Vagina (tissue), 2 donors: ENCODE measurements at places on chromosomes 16 and 17.

DNA sequence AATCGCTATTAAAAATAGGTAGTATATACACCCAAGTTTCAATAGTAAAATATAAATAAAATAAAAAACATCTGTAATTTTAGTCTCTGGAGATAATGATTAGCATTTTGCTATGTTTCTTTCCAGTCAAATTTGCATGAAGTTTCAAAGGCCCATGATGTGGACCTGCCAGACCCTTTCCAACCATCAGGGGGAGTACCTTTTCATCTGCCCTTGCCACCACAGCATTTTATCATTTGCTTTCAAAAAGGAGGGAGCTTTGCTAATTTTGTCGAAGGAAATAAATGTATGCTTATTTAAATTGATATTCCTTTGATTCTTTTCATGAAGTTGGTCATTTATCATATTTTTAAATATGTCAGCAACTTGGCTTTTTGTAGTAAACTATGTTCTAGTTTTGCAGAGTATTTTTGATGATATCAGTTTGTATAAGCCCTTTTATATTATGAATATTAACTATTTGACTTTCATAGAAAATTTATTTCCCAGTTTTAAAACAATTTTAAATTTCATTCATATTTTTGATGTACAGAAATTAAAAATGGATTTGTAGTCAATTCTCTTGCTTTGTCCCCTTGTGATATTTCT, 115.2 kb upstream of the NETO2 start:
- no peak for DNase-seq
- H3K27ac ChIP-seq, result no peak overlapping the region
- H3K4me3 ChIP-seq, result no peak overlapping the region

DNA sequence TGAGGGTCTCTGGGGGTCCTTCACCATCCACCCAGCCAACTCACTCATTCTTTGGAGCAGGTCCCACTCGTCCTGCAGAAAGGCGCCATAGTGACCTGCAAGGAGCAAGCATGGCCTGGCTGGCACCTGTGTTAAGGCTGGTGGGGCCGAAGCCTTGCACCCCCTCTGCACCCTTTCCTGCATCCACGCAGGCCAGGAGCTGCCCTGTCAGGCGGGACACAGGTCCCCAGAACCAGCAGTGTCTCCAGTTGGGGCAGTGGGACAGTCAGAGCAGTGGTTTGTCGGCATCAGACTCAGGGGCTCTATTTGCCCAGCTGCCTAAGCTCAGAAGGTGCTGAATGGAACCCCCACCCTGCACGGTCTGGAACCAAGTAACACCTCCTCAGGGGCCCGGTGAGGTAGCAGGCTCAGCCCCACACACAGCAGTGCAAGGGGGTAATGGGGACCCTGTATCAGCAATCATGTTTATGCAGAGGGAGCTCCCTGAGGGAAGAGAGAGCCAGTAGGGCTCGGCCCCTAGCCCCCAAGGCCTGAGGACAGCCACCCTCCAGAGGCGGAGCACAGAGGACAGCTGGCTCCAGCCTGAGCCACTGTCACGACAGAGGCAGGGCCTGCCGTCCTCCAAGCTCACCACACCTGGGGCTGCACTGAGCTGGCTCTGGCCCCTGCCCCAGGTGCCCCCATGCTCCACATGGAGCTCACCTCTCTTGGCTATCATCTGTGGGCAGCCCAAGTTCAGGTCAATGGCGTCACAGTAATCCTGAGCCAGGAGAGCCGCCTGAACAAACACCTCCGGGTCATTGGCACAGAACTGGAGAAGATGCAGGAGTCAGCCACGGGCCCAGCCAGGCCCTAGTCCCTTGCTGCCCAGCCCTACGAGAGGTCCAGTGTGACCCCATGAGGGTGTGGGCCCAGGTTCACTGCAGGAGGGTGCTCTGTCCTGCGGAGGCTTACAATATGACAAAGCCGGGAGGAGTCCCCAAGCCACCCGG, 1.9 kb downstream of the DUS1L start:
- no peaks in the 10 kb centered on the region for H3K27me3 ChIP-seq
- no peak overlapping the region for H3K27ac ChIP-seq
- DNase-seq, result no peak
- peaks cover 30% of the 10 kb centered on the region for H3K4me1 ChIP-seq
- peak overlapping the region; percentile 81 for H3K4me3 ChIP-seq

DNA sequence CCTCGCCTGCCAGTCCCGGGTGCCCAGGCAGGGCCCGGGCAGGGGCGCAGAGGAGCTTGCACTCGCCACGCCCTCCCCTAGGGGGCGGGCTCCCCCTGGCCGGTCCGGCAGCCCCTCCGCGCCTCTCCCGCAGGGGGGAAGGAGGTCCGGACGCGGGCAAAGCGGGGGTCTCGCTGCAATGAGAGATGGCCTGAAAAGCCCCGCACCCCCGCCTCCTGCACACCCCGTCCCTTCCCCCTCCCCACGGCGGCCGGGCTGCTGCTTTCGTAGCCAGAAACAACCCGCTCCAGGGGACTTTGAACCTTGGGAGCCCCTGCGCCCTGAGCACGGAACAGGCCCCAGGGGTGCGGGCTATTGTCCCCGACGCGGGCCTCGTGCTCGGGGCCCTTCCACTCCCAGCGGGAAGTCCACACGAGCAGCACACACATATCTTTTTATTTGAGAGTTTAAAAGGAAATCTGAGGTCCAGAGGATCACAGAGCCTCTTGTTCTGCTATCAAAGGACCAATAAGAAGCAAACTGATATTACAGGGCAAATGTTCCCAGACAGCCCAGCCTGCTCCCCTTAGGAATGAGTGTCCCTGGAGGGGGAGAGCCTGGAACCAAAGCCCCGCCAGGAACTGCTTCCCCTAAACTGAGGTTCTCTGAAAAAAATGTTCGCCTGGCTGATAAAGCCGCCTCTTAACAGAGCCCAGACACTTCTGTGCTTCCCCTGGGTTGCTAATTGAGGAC, 5.8 kb upstream of the CBX4 start:
- peak overlapping the region; percentile 54 for H3K4me3 ChIP-seq
- no peak for DNase-seq
- H3K27me3 ChIP-seq, result peaks cover 12% of the 10 kb centered on the region
- H3K4me1 ChIP-seq, result peaks cover 58% of the 10 kb centered on the region
- H3K36me3 ChIP-seq, result no peaks in the 10 kb centered on the region
- H3K27ac ChIP-seq, result peak overlapping the region; percentile 79

DNA sequence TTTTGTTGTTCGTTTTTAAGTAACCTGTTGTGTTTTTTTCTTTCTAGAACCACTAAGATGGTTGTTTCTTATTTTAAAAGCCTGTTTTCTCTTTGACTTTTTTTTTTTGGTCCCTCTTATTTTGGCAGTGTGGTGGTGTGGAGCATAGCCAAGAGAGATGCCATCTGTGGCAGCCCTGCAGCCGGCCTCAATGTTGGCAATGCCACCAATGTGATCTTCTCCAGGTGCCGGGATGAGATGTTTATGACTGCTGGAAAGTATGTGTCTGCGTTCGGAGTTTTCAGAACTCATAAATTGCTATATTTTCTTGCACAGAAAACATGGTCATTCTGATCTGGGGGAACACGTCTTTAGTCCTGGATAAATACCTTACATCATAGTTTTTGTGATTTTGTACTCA, 17.6 kb downstream of the CFAP52 start:
- H3K36me3 ChIP-seq, result no peaks in the 10 kb centered on the region
- no peak for DNase-seq
- H3K4me3 ChIP-seq, result no peak overlapping the region
- H3K27ac ChIP-seq, result no peak overlapping the region

DNA sequence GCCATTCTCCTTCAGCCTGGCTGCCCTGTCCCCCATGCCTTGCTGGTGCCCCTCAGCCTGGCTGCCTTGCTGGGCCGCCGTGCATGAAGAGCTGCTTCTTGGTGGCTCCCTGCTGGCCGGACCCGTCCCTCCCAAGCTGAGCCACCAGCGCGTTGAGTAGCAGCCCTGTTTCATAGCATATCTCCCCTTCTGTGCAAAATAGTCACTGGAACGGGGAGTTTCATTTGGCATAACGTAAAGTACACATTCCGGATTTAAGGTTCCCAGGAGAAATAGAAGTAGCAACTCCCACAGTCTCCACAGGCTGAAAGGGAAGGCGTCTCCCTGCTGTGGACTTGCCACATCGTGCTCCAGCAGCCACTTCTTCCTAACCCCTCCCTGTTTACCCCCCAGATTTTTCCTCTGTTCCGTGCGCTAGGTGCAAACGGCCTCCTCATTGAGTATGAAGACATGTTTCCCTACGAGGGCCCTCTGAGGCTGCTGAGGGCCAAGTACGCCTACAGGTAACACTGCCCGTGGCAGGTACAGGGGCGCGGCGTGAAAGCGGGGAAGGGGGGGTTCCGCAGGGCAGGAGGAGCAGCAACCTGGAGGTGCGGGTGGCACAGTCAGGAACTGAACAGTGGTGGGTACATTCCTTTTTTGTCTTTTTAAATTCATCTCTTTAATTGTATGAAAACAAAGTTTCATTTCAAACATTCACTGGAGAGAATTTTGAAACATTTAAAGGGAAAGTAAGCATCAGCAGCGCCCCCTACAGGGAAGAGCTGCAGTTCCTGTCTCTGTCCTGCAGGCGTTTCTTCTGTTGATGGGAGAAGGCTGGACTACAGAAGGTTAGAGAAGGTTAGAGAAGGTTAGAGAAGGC, 5.8 kb upstream of the OGFOD3 start:
- peaks cover 7% of the 10 kb centered on the region for H3K4me1 ChIP-seq
- H3K4me3 ChIP-seq, result no peak overlapping the region
- no peaks in the 10 kb centered on the region for H3K36me3 ChIP-seq
- peak overlapping the region; percentile 44 for H3K27ac ChIP-seq
- peak; percentile 87 for DNase-seq

DNA sequence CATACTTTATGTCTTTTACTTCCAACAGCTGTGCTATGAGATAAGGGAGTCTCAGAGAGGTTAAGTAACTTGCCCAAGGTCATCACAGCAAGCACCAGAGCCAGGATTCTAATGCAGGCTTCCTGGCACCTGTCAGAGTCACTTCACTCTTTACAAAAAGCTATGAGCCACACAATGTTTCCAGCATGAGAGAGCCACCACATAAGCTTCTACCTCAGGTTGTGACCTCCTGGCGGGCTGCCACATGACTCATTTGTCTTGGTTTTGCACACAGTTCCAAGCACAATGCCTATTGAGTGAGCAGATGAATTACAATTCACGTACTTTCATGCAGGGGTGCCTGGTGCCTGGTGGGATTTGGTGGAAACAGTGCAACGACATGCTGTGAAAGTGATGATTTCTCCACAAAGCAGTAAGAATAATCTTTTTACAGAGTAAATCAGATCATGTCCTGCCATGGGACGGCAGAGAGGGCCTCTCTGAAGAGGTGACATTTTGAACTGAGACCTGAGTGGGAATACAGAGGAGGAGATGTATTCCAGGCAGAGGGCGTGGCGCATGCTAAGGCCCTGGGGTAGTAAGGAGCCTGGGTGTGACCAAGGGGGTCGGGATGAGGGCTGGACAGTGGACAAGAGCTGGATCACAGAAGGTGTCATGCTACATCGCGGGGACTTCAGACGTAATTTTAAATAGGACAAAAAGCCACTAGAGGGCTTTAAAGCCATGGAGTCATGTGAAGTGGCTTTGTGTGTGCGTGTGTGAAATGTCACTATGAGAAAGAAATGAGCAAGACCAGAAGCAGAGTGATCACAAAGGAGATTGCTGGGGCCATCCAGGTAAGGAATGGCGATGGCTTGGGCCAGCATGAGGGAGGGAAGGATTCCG, 53.4 kb downstream of the CACNG3 start:
- no peak overlapping the region for H3K4me3 ChIP-seq
- no peak overlapping the region for H3K27ac ChIP-seq
- no peaks in the 10 kb centered on the region for H3K27me3 ChIP-seq
- H3K36me3 ChIP-seq, result no peaks in the 10 kb centered on the region
- no peak for DNase-seq

GRCh38 chr16:84630009-84630408, 12.1 kb upstream of the COTL1 start:
- H3K4me1 ChIP-seq, result no peaks in the 10 kb centered on the region
- H3K4me3 ChIP-seq, result no peak overlapping the region
- H3K36me3 ChIP-seq, result no peaks in the 10 kb centered on the region
- no peak for DNase-seq
- H3K27ac ChIP-seq, result no peak overlapping the region

DNA sequence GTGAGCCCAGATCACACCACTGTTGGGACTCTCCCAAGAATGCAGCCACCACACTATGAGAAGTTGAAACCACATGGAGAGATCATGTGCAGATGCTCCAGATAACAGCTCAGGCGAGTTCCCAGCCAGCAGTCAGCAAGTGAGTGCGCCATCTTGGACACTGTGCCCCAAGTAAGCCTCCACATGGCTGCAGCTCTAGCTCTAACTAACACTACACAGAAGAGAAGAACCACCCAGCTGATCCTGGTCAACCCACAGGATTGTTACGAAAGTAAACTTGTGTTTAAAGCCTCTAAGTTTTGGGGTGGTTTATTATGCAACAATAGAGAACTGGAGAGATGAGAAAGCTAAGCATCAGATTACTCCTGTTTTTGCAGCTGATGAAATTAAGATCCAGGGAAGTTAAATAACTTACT, 25.8 kb downstream of the SLC38A7 start:
- H3K27me3 ChIP-seq, result no peaks in the 10 kb centered on the region
- no peak overlapping the region for H3K27ac ChIP-seq
- H3K36me3 ChIP-seq, result no peaks in the 10 kb centered on the region
- H3K4me1 ChIP-seq, result no peaks in the 10 kb centered on the region
- no peak for DNase-seq

- no peak for DNase-seq
- H3K27me3 ChIP-seq, result no peaks in the 10 kb centered on the region
- peak overlapping the region; percentile 90 for H3K27ac ChIP-seq
- peak overlapping the region; percentile 80 for H3K4me3 ChIP-seq
- H3K4me1 ChIP-seq, result peaks cover 49% of the 10 kb centered on the region
- H3K36me3 ChIP-seq, result no peaks in the 10 kb centered on the region
Measured at GRCh38 chr17:49577963-49578362, 2.3 kb downstream of the NXPH3 start.

DNA sequence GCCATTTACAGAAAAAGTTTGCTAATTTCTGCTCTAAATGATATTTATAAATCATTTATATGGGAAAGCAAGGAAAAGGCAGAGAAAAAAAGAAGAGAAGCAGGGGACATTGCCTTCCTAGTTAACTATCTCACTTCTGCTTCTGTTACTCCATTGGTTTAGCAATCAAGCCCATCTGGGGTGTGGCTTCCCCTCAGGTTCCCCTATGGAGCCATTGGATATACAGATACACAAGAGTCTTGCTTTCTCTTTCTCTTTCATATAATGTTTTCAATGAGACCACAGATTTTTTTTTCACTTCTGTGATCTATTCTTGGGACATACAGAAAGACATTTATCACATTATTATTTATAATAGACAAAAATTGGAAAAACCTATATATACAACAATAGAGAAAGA, 105.6 kb upstream of the TOM1L1 start:
- H3K36me3 ChIP-seq, result no peaks in the 10 kb centered on the region
- H3K4me1 ChIP-seq, result no peaks in the 10 kb centered on the region
- H3K27me3 ChIP-seq, result no peaks in the 10 kb centered on the region
- DNase-seq, result no peak

- no peak overlapping the region for H3K27ac ChIP-seq
- H3K4me3 ChIP-seq, result no peak overlapping the region
- no peak for DNase-seq
- no peaks in the 10 kb centered on the region for H3K36me3 ChIP-seq
Measured at GRCh38 chr16:83187405-83187804, 560.6 kb downstream of the CDH13 start.
